Stimulated activated naive CD4-positive, alpha-beta T cell treated with Interleukin-2 at 50 U/mL for 16 hours (primary cell): ENCODE measurements at places on chromosomes 12 and 14.

DNA sequence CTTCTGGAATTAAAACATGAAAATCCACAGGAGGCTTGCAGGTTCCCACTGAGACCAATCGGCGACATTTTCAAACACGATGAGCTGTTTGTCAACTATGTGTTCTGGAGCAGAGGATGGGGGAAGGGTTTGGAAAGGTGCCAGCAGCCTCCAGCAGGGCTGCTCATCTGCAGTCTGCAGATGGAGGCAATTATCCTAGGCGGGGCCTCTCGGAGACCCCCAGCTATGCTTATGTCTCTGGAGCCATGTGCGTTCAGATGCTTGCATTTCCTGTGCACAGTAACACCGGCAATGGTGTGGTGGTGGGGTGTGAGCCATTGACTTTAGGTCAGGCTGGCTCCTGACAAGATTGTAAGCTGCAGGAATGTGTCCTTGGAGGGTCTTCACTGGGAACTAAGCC lies 51.7 kb downstream of the RPH3A start:
- no peak for DNase-seq

- no peak for DNase-seq
Observed at GRCh38 chr12:85441741-85442140, 161.7 kb downstream of the ALX1 start.

DNA sequence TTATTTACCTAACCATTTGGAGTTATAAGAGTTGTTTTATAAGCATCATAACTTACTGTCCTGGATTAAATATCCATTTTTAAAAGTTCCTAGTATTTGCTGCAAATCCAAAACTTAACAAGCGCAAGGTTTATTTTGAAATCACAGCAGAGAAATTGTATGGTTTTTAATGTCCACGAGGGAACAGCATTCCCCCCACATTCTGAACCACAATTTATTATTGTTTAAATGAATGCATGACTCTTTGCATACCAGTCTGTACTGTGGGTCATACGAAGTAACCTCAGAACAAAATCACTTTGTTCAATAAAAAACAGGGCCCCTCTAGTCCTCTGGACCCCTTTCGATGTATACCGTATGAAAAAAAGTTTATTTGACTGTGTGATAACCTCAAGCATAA lies 75.9 kb downstream of the DACT1 start:
- DNase-seq, result no peak

- no peak for DNase-seq
Observed at GRCh38 chr12:52295663-52296062, 4.3 kb upstream of the KRT81 start.

DNA sequence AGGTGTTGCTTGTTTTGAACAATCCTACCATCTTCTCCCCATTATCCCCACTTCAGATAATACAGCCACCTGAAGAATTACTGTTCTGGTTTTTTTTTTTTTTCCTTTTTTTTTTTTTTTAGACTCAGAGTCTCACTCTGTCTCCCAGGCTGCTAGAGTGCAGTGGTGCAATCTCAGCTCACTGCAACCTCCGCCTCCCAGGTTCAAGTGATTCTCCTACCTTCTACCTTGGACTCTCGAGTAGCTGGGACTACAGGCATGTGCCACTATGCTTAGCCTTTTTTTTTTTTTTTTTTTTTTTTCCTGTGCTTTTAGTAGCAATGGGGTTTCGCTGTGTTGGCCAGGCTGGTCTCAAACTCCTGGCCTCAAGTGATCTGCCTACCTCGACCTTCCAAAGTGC lies 179.4 kb upstream of the ABCD2 start:
- DNase-seq, result no peak

DNA sequence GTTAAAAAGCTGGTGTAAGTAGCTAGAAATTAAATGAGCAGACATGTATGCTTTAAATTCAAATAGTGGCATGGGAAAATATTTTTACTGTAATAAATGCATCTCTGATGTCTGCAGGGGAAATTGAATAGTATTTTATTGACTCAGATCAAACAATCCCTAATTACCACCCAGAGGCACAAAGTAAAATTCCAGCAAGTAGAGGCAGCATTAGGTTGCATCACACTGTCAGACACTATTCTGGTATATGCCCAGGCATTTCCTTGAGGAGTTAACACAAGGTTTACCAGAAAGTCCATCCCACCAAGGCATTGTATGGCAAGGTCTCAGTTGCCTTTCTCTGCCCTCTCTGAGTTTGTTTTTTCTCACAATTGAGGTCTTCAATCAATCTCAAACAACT lies 201.6 kb upstream of the KITLG start:
- no peak for DNase-seq

DNA sequence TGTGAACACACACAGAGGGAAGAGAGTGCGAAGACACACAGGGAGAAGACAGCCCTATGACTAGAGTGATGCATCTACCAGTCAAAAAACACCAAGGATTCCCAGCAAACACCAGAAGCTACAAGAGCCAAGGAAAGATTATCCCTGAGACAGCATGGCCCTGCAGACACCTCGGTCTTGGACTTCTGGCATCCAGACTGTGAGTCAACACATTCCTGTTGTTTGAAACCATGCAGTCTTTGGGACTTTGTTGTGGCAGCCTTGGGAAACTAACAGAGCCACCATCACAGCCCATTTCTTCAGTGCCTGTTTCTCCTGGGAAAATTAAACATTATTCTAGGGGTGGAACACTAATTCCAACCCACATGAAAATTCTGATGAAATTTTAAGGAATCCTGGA lies 220.6 kb downstream of the GXYLT1 start:
- DNase-seq, result no peak

GRCh38 chr12:7411343-7411742 lies 32.6 kb downstream of the CD163L1 start:
- DNase-seq, result no peak
